Stimulated activated CD8-positive, alpha-beta memory T cell treated with anti-CD3 and anti-CD28 coated beads, Interleukin-7, amount 100 ng/mL, for 1 hour (primary cell): ENCODE measurements at places on chromosomes 1 and 21.

GRCh38 chr1:10522322-10522860 lies 47.6 kb downstream of the PEX14 start:
- DNase-seq, result no peak

DNA sequence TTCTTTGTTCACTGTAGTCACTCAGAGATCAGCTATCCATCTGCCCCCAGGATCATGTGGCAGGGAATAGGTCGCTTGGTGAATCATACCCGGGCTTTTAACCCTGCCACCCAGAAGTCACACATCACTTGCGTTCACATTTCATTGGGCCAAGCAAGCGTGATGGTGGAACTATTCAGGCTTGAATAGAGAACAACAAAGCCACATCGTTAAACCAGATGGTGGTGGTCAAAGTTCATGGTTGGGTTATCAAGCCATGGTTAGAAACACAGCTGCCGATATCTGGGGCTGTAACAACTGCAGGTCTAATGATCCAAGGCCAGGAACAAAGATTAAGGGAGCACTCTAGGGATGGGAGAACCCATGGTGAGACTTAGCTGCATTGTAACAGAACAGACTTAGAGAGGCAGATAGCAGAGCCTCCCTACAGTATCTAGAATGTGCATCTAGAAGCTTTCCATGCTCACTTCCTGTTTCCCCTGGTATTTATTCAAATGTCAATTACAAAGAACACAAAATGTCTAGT lies 40.0 kb upstream of the PTPRC start:
- DNase-seq, result no peak

GRCh38 chr1:59072583-59072947 lies 224.3 kb upstream of the FGGY start:
- DNase-seq, result no peak

- DNase-seq, result no peak
These were observed 37.0 kb downstream of the PKP1 start for GRCh38 chr1:201320168-201320788.

- no peak for DNase-seq
These were observed 51.6 kb upstream of the KIAA0040 start for GRCh38 chr1:175244206-175244605.
